ENCODE measurements at places on chromosomes 7 and 10.
A peak's percentile ranks its signal among the peaks of the same experiment; 100 is the strongest.

GRCh38 chr7:149762610-149763009 lies 10.8 kb downstream of the ZNF467 start:
- no peak for DNase-seq

DNA sequence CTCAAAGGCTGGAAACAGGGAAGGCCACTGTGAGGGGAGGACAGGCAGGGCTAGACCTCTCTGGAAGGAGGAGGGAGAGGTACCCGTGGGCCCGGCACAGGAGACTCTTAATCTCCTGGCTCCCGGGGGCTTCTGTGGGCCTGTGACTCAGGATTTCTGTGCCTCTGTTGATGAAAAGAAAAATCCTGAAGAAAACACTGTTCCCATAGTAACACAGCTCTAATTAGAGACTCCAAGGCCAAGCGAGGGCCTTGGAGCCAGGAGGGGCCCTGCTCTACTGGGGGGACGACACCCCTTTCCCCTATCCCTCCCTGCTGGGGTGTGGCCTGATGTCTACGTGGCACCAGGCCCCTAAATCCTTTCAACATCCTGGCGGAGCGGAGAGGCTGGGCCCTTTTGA lies 174.1 kb upstream of the TNRC18 start:
- DNase-seq: peak; percentile 53

DNA sequence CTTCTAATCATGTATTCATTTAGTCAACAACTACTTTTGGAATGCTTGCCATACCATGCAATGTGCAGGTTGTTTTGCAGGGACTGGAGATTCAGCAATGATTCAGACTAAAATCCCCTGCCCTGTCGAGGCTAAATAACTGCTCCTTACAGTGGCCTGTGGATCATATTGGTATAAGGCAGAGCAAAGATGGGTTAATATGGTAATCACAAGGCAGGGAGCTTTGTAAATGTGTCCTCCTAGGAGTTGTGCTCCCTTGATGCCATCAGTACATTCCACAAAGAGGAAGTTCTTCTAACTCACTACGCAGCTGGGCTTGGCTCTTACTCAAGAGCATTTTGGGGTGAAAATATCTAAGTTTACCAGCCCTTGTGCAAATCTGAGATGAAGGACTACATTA lies 614 bp upstream of the IFIT2 start:
- peak; percentile 51 for DNase-seq

DNA sequence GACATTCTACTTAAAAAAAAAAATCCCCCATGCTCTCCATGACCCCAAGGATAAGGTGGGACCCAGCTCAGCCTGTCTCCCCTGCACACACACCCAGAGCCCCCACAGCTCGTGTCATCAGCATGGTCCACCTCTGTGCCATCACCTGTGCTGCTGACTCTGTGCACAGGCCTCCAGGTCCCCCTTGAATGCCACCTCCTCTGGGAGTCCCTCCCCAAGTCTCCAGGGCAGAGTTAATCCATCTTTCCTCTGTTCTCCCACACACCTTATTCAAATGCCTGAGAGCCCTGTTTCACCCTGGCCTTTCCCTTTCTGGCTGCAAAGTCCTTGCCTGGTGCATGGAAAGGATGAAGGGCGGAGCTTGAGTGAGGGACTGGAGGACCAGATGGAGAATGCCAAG lies 194.1 kb upstream of the LYZL2 start:
- DNase-seq: no peak

GRCh38 chr10:1677307-1677939 lies 59.9 kb downstream of the ADARB2 start:
- no peak for DNase-seq

GRCh38 chr7:128176696-128177095 lies 64.4 kb upstream of the LEP start:
- DNase-seq: no peak

- no peak for DNase-seq
Measured at GRCh38 chr7:116708861-116709260, 36.9 kb downstream of the MET start.

DNA sequence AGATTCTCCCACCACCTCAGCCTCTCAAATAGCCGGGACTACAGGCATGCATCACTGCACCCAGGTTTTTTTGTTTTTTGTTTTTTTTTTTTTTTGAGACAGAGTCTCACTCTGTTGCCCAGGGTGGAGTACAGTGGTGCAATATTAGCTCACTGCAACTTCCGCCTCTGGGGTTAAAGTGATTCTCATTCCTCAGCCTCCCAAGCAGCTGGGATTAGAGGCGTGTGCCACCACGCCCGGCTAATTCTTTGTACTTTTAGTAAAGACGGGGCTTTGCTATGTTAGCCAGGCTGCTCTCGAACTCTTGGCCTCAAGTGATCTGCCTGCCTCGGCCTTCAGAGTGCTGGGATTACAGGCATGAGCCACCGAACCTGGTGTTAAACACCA lies 107.5 kb upstream of the KIF5B start:
- DNase-seq: no peak

DNA sequence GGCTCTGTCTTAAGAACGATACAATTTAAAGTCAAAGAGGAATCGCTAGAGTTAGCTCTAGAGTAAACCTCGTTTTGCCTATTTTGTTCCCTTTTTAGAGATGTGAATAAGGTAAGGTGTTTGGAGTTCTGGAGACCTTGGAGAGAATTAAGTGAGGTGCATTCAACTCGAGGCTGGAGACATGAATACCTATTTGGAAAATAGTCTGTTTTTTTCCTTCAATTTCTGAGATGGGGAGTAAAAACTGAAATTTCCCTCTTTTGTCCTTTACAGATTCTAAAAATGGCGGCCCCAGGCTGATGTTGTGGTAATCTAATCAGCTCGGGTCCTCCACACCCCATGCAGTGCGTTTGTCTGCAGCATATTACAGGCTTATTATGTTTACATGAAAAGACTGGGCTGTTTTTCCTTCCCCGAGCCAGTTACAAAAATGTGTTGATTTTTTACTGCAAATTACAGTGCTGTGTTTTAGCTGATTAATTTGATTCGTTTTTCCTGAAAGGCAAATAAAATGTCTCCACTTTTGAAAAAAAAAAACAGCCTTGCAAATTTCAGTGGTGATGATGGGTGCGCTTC lies 1.5 kb downstream of the KMT2E start:
- DNase-seq: peak; percentile 21

GRCh38 chr10:3928078-3928477 lies 143.1 kb upstream of the KLF6 start:
- no peak for DNase-seq

DNA sequence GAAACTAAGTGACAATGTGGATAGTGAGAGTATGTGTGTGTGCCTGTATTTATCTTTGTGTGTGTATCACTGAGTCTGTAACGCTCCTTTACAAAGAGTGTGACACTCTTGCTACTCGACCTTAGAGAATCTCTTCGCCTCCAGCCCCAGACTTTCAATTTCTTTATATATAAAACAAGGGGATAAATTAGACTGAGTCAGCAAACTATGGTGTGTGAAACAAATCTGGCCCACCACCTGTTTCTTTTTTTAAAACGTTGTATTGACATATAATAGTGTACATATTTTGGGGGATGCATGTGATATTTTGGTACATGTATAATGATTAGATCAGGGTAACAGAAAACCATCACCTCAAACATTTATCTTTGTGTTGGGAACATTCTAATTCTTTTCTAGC lies 240.5 kb downstream of the KCNMA1 start:
- no peak for DNase-seq

DNA sequence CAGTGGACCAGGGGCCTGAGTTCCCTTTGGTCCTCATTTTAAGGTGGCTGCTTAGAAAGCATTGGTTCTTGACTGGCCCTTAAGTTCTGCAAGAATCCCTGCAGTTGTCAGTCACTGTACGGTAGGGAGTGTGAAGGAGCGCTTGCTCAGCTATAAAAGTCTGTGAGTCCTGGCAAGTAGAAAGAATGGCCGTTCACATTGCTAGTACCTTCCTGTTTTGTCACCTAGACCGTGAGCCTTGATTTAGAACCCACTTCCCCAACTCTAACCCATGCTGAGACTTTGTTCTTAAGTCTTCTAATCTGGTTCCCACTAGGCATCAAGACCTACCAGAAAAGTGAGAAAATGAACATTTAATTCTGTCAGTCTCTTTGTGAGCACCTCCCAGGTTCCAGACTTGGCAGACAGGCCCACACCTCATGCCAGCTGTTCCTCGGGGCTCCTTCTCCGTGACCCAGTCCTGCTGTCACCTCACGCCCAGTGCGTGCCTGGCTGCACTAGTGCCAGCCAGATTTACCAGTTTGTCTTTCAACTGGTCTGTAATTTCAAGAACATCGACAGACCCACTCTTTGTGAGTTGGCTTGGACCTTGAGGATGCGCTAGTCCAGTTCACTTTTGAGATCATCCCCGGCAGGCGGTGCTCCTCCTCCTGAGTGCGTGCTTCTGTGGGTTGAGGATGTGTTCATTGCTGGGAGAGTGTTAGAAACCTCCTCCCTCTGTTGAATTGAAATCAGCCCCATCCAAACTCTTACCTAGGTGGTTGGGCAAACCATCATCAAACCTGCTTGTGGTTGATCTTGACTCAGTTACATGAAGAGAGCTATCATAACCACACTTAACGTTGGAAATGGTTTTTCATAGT lies 78.5 kb downstream of the SHH start:
- DNase-seq: no peak

Measured in AG20443 (cell line).